Neural progenitor cell (in vitro differentiated cells): ENCODE measurements at places on chromosomes 1 and 21.

GRCh38 chr1:218492874-218493273 is 147.7 kb downstream of the TGFB2 start:
- H3K4me1 ChIP-seq: peaks cover 33% of the 10 kb centered on the region
- no peak for DNase-seq
- no peaks in the 10 kb centered on the region for H3K36me3 ChIP-seq
- no peaks in the 10 kb centered on the region for H3K27me3 ChIP-seq
- H3K27ac ChIP-seq: no peak overlapping the region

DNA sequence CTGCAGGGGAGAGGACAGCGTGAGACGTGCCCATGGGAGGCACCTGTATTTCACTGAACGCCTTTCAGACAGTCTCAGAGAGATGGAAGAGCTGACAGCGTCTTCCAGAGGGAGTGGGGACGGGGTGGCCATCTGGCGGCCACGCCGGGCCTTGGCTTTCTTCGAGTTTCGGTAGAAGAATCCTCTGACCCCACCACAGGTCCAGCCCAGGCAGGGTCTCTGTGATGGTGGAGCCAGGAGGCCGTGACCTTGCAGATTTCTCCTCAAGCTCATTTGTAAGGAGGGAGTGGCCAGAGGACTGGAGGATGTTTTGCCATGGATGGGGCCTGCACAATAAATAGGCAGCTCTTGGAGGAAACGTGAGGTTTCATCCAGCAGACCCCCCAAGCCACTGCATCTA is 47.6 kb upstream of the ADARB1 start:
- no peak overlapping the region for H3K27ac ChIP-seq
- DNase-seq: peak; percentile 51
- H3K4me3 ChIP-seq: no peak overlapping the region
- H3K4me1 ChIP-seq: peaks cover 28% of the 10 kb centered on the region

DNA sequence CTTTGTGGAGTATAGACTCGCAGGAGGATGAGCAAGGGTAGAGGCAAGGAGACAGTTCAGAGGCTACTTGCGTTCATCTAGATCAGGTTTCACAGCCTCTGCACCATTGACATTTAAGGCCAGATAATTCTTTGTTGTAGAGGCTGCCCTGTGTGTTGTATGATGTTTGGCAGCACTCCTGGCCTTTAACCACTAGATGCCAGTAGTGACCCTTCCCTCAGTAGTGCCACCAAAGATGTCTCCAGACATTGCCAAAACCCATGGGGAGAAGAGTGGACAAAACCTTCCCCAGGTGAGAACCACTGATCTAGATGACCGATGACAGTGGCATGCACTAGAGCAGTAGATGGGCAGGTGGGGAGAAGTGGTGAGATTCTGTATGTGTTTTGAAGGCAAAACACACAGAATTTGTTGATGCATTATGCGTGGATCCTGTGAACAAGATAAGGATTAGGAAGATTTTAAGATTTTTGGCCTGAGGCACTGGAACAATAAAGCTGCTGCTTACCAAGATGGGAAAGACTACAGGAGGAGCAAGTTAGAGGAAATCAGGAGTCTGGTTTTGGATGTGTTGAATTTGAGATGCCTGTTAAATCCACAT is 9.9 kb upstream of the COG2 start:
- no peak overlapping the region for H3K27ac ChIP-seq
- H3K27me3 ChIP-seq: no peaks in the 10 kb centered on the region
- DNase-seq: peak; percentile 70
- no peak overlapping the region for H3K4me3 ChIP-seq
- no peaks in the 10 kb centered on the region for H3K36me3 ChIP-seq
- no peaks in the 10 kb centered on the region for H3K4me1 ChIP-seq

DNA sequence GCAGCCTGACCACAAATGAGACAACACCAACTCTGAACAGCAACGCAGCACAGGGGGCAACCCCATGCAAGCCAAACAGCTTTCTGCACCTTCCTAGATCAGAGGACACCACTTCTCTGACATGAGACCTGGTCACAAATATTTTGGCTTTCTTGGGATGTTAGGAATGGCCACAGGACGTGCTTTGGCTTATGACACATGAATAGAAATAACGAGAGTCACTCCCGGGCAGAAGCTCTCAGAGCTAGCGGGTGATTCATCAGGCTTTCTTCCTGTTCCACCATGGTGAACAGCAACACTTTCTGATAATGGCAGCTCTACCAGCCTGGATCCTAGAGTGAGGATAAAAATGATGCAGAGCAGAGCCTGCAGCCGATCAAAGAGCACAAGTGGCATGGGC is 39.4 kb downstream of the PAFAH2 start:
- no peaks in the 10 kb centered on the region for H3K27me3 ChIP-seq
- peaks cover 10% of the 10 kb centered on the region for H3K36me3 ChIP-seq
- no peak overlapping the region for H3K4me3 ChIP-seq
- H3K27ac ChIP-seq: no peak overlapping the region

- H3K36me3 ChIP-seq: no peaks in the 10 kb centered on the region
- H3K27ac ChIP-seq: no peak overlapping the region
- no peaks in the 10 kb centered on the region for H3K27me3 ChIP-seq
Observed at GRCh38 chr1:106962591-106962990, 93.9 kb upstream of the PRMT6 start.

DNA sequence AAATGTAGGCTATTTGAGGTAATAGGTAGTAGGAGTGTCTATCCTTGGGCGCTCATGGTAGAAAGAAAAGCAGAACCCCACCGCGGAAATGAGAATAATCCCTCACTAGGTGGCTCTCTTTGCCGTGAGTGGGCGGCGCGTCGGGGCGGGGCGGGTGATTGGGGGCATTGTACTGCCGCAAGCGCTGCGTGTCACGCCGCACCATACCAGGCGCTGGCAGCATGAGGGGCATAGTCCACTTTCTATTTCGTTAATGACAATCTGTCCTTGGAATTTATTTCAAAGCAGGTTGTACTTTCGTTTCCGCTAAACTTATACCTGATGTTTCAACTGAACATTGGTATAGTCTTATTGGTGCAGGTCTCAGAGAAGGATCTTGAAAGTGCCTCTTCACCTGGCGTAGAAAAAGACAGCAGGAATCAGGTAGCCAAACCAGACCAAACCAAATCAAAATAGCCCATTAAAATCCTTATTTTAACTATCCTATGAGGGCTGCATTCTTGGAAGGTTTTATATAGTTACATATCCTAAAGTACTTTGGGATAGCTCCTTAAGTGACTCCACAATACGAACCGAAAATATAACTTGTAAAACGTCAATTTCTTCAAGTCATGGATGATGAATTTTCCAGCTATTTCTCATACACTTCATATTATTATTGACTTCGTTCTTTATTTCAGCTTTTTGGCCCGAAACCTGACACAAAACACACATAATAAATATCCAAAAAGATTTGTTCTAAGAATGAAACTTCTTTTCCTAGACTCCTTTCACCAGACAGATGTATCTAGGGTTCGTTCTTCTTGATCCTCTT is 1.9 kb upstream of the SMG7 start:
- peak overlapping the region; percentile 95 for H3K4me3 ChIP-seq
- H3K36me3 ChIP-seq: no peaks in the 10 kb centered on the region
- H3K27ac ChIP-seq: no peak overlapping the region
- H3K4me1 ChIP-seq: peaks cover 18% of the 10 kb centered on the region
- peak; percentile 80 for DNase-seq
- no peaks in the 10 kb centered on the region for H3K27me3 ChIP-seq

DNA sequence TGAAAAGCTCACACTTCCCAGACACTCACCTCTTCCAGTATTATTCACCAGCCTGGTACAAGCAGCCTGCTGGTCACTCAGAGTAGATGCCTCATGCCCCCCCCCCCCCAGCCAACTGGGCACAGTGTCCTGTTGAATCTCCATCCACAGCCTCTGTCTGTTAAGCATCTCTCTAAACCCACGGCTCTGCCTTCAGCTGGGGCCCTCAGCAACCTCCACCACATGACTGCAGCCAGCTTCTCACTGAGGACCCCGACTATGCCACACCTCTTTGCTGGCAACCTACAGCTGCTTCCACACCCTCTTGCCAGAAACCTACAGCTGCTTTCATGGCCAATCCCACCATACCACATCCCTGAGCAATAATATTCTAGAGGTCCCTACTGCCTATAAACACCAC is 113.1 kb downstream of the RHOU start:
- DNase-seq: no peak
- H3K27me3 ChIP-seq: no peaks in the 10 kb centered on the region
- no peaks in the 10 kb centered on the region for H3K36me3 ChIP-seq
- H3K4me3 ChIP-seq: no peak overlapping the region
- peaks cover 17% of the 10 kb centered on the region for H3K4me1 ChIP-seq

DNA sequence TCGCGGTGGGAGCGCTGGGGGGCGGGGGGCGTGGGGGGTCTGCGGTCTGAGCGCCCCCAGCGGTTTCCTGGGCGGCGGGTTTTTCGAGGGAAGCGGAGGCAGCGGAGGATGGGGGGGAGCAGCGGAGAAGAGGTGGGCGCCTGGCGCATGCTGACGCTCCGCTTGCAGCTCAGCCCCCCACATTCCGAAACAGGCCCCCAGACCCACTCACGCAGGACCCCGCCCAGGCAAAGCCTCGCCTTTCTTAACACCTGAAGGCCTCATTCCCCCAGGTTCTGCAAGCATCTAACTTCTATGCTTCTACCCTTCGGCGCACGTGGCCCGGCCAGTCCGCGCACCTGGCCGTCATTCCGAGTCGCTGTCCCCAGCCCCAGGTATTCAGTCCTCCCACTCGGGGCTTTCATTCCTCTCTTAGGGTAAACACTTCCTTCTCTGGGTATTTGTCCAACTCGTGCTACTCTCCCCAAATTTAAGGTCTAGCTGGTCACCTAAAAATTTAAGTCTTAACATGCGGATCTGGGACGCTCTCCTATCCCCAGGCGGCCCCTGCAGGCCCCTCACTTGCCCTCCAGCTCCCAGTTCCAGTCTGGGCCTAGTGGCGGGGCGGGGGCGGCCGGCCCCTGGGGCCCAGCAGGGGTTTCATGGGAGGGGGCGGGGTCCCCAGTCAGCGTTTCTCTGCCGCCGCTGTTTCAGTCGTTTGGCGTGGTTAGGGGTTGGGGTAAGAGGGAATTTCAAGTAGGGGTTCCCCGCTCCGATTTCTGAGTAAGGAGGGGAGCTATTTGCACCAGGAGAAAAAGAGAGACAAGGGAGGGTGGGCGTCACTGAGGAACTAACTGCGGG is 2.8 kb upstream of the ZBTB7B start:
- peak overlapping the region; percentile 41 for H3K27ac ChIP-seq
- DNase-seq: peak; percentile 76
- H3K4me1 ChIP-seq: peaks cover 20% of the 10 kb centered on the region
- no peaks in the 10 kb centered on the region for H3K27me3 ChIP-seq
- H3K36me3 ChIP-seq: no peaks in the 10 kb centered on the region

GRCh38 chr1:24673341-24673740 is 30.2 kb downstream of the SRRM1 start:
- H3K27me3 ChIP-seq: no peaks in the 10 kb centered on the region
- DNase-seq: no peak
- no peak overlapping the region for H3K27ac ChIP-seq
- peaks cover 38% of the 10 kb centered on the region for H3K36me3 ChIP-seq
- H3K4me1 ChIP-seq: no peaks in the 10 kb centered on the region

- H3K4me3 ChIP-seq: no peak overlapping the region
- H3K36me3 ChIP-seq: no peaks in the 10 kb centered on the region
- DNase-seq: no peak
- no peaks in the 10 kb centered on the region for H3K27me3 ChIP-seq
- H3K27ac ChIP-seq: no peak overlapping the region
Observed at GRCh38 chr1:94621802-94622201, 80.2 kb upstream of the F3 start.

DNA sequence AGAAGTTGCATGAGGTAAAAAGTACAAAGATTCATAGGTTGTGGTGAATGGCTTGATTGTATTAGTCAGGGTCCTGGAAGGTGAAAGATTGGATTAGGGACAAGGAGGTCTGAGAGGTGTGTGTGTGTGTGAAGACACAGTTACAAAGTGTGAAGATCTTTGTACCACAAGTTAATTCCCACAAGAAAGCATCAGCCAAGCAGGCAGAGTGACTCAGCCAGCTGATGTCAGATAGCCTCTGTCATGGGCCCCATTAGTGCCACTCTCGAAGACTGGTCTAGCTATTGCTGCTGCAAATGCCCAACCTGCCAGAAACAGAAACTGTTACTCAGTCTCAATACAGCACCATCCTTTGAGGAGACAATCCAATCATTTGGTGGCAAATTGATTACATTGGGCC is 96.5 kb downstream of the DTL start:
- H3K4me1 ChIP-seq: peaks cover 6% of the 10 kb centered on the region
- no peaks in the 10 kb centered on the region for H3K27me3 ChIP-seq
- H3K27ac ChIP-seq: no peak overlapping the region
- H3K36me3 ChIP-seq: no peaks in the 10 kb centered on the region
- no peak overlapping the region for H3K4me3 ChIP-seq
- no peak for DNase-seq

DNA sequence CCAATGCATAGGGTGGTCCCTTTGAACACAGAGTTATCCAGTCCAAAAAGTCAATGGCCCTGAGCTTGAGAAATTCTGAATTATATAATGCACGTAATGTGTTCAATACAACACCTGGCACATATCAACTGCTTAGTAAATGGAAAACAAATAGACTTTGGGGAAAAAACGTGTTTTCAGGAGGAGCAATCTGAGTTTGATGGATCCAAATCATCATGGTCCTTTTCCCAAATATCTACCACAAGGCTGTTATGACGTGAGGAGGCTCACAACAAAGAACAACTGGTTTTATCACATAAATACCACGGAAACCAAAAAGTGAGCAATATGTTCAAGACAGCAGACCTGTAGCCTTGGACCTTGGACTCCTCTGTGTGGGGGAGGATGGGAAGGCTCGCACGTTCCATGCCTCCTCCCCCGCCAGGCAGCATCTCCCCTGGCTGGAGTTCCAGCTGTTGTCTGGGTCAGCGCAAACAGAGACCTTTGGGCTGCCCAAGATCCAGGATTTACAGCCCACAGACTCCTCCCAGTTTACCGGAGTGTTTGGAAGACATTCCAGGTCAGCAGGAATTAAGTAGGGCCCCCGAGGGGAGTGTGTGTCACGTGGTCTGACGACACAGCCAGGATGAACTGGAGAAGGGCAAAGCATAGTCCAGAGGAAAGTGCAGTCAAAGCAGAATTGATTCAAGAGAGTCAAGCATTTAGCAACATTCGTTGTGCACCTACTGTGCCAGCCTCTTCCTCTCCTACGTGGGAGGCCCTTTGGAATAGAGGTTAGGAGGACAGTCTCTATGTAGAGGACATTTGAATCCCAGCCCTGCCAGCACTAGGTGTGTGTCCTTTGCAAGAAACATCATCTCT is 32.2 kb upstream of the MED18 start:
- no peaks in the 10 kb centered on the region for H3K27me3 ChIP-seq
- peak overlapping the region; percentile 1 for H3K27ac ChIP-seq
- peak; percentile 90 for DNase-seq
- H3K36me3 ChIP-seq: no peaks in the 10 kb centered on the region
- H3K4me1 ChIP-seq: peaks cover 10% of the 10 kb centered on the region

DNA sequence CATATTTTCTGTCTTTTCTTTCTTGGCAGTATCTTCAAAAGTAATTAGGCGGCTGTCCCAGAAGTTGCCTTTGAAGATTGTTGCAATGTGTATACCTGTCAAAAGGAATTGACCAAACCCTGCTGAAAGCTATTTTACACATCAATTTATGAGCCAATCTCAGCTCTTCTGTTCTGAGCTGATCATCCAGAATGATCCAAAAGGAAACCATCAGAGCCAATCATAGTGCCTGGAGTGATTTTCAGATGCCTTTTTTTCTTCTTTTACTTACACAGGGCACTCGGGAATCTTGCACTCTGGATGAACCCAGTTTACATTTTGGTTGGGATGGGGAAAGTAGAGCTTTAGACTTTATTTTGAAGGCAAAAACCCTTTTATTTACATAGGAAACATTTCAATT is 21.8 kb upstream of the APOBEC4 start:
- no peak for DNase-seq
- no peaks in the 10 kb centered on the region for H3K36me3 ChIP-seq
- no peak overlapping the region for H3K4me3 ChIP-seq
- H3K27ac ChIP-seq: no peak overlapping the region
- H3K27me3 ChIP-seq: no peaks in the 10 kb centered on the region

GRCh38 chr1:109383854-109384253 is 13.9 kb downstream of the SORT1 start:
- no peaks in the 10 kb centered on the region for H3K27me3 ChIP-seq
- no peaks in the 10 kb centered on the region for H3K36me3 ChIP-seq
- H3K4me3 ChIP-seq: no peak overlapping the region
- peaks cover 16% of the 10 kb centered on the region for H3K4me1 ChIP-seq
- H3K27ac ChIP-seq: peak overlapping the region; percentile 73
